ENCODE measurements at places on chromosomes 5 and 9.
A peak's percentile ranks its signal among the peaks of the same experiment; 100 is the strongest.

- no peak overlapping the region for H3K27ac ChIP-seq
- no peaks in the 10 kb centered on the region for H3K4me1 ChIP-seq
- DNase-seq: no peak
These were observed 6.4 kb downstream of the KCNMB1 start for GRCh38 chr5:170382790-170383189.

DNA sequence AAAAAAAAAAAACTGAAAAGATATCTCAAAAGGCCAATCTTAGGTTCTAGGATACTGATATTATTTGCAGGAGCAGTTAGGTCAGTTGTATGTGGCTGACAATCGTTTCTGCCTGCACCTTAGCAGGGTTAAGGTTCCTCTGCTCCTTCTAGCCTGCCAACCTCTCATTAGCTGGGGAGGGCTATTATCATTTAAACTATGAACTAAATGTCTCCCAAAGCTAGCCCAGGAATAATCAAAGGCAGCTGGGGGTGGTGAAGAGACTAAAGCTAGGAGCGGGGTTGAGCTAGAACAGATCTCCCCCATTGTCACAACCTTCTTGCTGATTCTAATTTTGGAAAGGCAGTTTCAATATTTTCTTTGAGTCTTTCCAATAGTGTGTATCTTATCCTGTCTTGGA lies 99.9 kb downstream of the ICE1 start:
- DNase-seq: no peak
- no peak overlapping the region for H3K4me3 ChIP-seq
- H3K4me1 ChIP-seq: no peaks in the 10 kb centered on the region
- H3K27me3 ChIP-seq: no peaks in the 10 kb centered on the region

DNA sequence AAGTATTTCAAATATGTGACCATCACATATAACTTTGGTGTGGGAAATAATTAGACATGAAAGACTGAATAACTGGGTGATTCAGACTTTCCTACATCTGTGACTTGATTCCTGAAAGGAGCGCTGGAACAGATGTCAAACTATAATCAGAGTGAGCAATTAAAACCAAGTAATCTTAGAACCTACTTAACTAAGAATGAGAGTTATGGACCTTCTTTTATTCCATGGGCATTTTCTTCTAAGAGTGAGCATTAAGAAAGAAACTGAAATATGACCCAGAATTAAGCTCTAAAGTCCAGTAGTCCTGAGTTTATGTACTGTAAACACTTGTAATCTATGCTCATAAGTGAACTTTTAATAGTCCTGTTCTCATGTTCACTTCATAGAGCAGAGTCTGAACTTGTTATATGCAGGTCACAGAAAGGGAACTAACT lies 68.4 kb downstream of the PAM start:
- H3K27me3 ChIP-seq: no peaks in the 10 kb centered on the region
- H3K4me3 ChIP-seq: no peak overlapping the region
- H3K27ac ChIP-seq: no peak overlapping the region
- DNase-seq: no peak
- peaks cover 8% of the 10 kb centered on the region for H3K4me1 ChIP-seq

DNA sequence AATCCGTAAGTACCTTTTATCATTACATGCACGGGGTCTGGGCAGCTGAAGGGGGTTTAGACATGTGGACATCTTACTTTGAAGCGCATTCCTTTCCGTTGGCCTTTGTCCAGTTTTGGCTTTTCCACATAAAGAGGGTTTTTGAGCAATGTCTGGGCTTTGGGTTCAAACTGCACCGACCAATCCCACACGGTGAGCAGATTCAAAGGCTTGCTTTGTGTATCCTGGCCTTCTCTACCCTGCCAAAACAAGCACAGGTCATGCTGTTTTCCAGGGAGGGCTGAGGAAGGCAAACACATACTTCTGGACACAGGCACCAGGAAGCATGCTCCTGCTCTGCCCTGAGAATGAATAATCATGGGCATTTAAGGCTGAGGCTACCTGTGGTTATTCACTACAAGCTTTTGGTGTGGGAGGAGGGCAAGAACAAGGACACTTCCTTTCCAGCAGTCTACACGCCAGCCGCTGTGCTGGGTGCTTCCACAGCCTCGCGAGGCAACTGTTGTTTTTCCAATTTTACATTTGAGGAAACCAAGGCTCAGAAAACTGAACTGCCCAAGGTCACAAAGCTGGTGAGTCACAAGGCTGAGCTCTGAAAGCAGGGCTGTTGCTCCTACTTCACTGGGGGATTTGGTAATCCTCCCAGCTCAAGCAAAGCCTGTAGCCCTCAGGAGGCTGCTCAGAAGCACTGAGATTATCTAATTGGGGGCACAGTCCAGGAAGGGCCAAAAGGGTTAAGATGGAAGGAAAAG lies 59.8 kb upstream of the GOLPH3 start:
- H3K27ac ChIP-seq: peak overlapping the region; percentile 62
- no peaks in the 10 kb centered on the region for H3K36me3 ChIP-seq
- no peaks in the 10 kb centered on the region for H3K27me3 ChIP-seq
- no peak for DNase-seq
- H3K4me3 ChIP-seq: no peak overlapping the region

GRCh38 chr9:135083831-135084230 lies 3.6 kb upstream of the OLFM1 start:
- peaks cover 28% of the 10 kb centered on the region for H3K4me1 ChIP-seq
- H3K27ac ChIP-seq: no peak overlapping the region
- no peak overlapping the region for H3K4me3 ChIP-seq
- H3K36me3 ChIP-seq: no peaks in the 10 kb centered on the region
- DNase-seq: no peak

GRCh38 chr5:390623-391491 lies 52.1 kb upstream of the EXOC3 start:
- no peaks in the 10 kb centered on the region for H3K36me3 ChIP-seq
- H3K4me1 ChIP-seq: peaks cover 32% of the 10 kb centered on the region
- no peaks in the 10 kb centered on the region for H3K27me3 ChIP-seq
- peak; percentile 87 for DNase-seq
- no peak overlapping the region for H3K27ac ChIP-seq

GRCh38 chr5:155485386-155485785 lies 471.8 kb downstream of the KIF4B start:
- DNase-seq: no peak
- H3K27me3 ChIP-seq: no peaks in the 10 kb centered on the region
- H3K36me3 ChIP-seq: no peaks in the 10 kb centered on the region
- no peak overlapping the region for H3K27ac ChIP-seq
- H3K4me3 ChIP-seq: no peak overlapping the region
- no peaks in the 10 kb centered on the region for H3K4me1 ChIP-seq

GRCh38 chr5:59592101-59592500 lies 301.4 kb downstream of the PDE4D start:
- no peak overlapping the region for H3K4me3 ChIP-seq
- no peaks in the 10 kb centered on the region for H3K27me3 ChIP-seq
- no peak overlapping the region for H3K27ac ChIP-seq

DNA sequence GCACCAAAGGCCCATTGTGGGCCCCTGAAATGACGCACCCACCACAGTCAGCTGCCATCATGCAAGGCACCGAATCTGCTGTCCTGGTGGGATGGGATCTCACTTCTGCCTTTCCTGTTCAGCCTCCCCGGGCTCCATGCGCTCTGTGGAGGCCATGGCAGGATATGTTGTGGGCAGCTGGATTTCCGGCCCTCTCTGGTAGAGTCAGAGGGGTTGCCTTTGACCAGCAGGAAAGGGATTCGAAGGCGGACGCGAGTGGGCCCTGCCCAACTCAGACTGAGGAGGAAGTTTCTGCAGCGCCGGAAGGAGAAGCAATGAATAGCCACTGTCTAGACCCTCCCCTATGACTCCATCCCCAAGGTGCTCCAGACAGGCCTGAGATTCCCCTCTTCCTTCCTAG lies 35.5 kb downstream of the GADD45G start:
- H3K27me3 ChIP-seq: no peaks in the 10 kb centered on the region
- H3K4me1 ChIP-seq: peaks cover 52% of the 10 kb centered on the region
- peak overlapping the region; percentile 85 for H3K27ac ChIP-seq

GRCh38 chr9:85994191-85994590 lies 53.2 kb downstream of the NAA35 start:
- no peak overlapping the region for H3K27ac ChIP-seq
- H3K4me1 ChIP-seq: no peaks in the 10 kb centered on the region
- peaks cover 17% of the 10 kb centered on the region for H3K36me3 ChIP-seq
- no peaks in the 10 kb centered on the region for H3K27me3 ChIP-seq
- H3K4me3 ChIP-seq: no peak overlapping the region
- no peak for DNase-seq

GRCh38 chr5:97085459-97086181 lies 56.8 kb downstream of the LIX1 start:
- H3K27me3 ChIP-seq: no peaks in the 10 kb centered on the region
- H3K27ac ChIP-seq: no peak overlapping the region
- DNase-seq: no peak
- no peak overlapping the region for H3K4me3 ChIP-seq
- no peaks in the 10 kb centered on the region for H3K4me1 ChIP-seq
- H3K36me3 ChIP-seq: no peaks in the 10 kb centered on the region

- DNase-seq: no peak
- no peak overlapping the region for H3K27ac ChIP-seq
- H3K4me3 ChIP-seq: no peak overlapping the region
- peaks cover 8% of the 10 kb centered on the region for H3K4me1 ChIP-seq
These were observed 205.5 kb upstream of the CDKN2B start for GRCh38 chr9:22214497-22215031.

GRCh38 chr5:57559110-57559635 lies 76.6 kb upstream of the ACTBL2 start:
- no peak overlapping the region for H3K27ac ChIP-seq
- H3K4me1 ChIP-seq: no peaks in the 10 kb centered on the region

DNA sequence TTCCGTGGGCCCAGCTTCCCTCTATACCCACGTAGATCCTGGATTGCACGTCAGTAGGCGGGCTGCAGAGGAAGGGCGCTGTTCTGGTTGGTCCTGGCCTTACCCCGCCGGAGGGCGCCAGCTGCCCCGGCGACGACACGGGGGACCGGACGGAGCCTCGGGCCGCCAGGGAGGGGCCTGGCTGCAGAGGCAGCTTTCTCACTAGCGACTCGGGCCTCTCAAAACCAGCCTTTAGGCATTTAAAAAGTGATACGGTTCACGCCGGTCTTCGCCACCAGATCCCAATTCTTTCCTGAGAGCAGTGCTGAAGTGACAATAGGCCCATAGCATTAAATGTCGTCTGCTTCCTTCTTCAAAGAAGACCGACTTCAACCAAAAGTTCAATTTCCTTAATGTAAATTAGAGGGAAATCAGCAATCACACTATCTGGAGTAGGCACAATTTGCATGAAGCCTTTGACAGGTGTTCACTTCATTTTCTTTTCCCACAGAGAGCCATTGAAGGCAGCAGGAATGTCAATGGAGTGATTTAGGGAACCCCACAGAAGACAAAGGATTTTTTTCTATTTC lies 17.6 kb upstream of the UBE2D2 start:
- H3K4me3 ChIP-seq: peak overlapping the region; percentile 10
- no peaks in the 10 kb centered on the region for H3K4me1 ChIP-seq
- no peaks in the 10 kb centered on the region for H3K36me3 ChIP-seq

DNA sequence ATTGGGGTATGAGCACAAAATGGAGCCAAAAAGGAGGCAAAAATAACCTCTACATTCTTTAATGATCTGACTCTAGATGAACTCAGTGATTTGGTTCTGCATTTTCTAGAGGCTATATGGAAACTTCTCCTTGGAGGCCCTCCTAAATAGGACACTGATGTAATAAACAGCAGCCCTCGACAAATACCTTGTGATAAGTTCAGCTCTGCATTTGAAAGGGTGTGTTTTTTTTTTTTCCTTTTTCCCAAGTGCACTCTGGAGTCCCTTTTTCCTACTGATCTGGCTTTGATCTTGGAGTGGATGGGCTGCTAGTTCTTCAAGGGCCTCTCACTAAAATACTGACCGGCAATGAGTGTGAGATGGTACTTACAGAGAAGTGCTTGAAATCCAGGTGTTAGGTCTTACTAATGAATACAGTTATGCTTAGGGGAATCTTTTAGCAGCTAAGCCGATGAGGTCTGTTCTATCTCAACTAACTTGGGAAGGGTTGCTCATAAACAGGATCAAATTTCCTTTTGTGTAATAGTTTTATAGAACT lies 161.7 kb downstream of the MAST4 start:
- H3K27me3 ChIP-seq: no peaks in the 10 kb centered on the region
- H3K27ac ChIP-seq: no peak overlapping the region
- no peak overlapping the region for H3K4me3 ChIP-seq
- H3K36me3 ChIP-seq: no peaks in the 10 kb centered on the region

GRCh38 chr9:123329329-123329955 lies 26.6 kb upstream of the CRB2 start:
- H3K4me3 ChIP-seq: no peak overlapping the region
- no peak overlapping the region for H3K27ac ChIP-seq
- no peaks in the 10 kb centered on the region for H3K27me3 ChIP-seq
- no peaks in the 10 kb centered on the region for H3K36me3 ChIP-seq
- DNase-seq: no peak
- H3K4me1 ChIP-seq: peaks cover 13% of the 10 kb centered on the region

GRCh38 chr9:106322706-106323245 lies 540.2 kb upstream of the ZNF462 start:
- no peak overlapping the region for H3K27ac ChIP-seq
- H3K4me3 ChIP-seq: no peak overlapping the region
- no peaks in the 10 kb centered on the region for H3K4me1 ChIP-seq
- DNase-seq: no peak

- H3K27ac ChIP-seq: no peak overlapping the region
- no peaks in the 10 kb centered on the region for H3K4me1 ChIP-seq
- no peak overlapping the region for H3K4me3 ChIP-seq
- DNase-seq: no peak
- no peaks in the 10 kb centered on the region for H3K27me3 ChIP-seq
- H3K36me3 ChIP-seq: no peaks in the 10 kb centered on the region
These were observed 594.5 kb downstream of the BNC2 start for GRCh38 chr9:16275795-16276624.

- no peak overlapping the region for H3K27ac ChIP-seq
- H3K4me3 ChIP-seq: no peak overlapping the region
- H3K27me3 ChIP-seq: no peaks in the 10 kb centered on the region
- peaks cover 5% of the 10 kb centered on the region for H3K4me1 ChIP-seq
- H3K36me3 ChIP-seq: no peaks in the 10 kb centered on the region
These were observed 45.7 kb downstream of the CDK5RAP2 start for GRCh38 chr9:120534266-120534665.

- no peak overlapping the region for H3K4me3 ChIP-seq
- DNase-seq: no peak
- no peaks in the 10 kb centered on the region for H3K27me3 ChIP-seq
- no peaks in the 10 kb centered on the region for H3K4me1 ChIP-seq
- no peaks in the 10 kb centered on the region for H3K36me3 ChIP-seq
These were observed 332.4 kb upstream of the DAB2 start for GRCh38 chr5:39757131-39757530.

DNA sequence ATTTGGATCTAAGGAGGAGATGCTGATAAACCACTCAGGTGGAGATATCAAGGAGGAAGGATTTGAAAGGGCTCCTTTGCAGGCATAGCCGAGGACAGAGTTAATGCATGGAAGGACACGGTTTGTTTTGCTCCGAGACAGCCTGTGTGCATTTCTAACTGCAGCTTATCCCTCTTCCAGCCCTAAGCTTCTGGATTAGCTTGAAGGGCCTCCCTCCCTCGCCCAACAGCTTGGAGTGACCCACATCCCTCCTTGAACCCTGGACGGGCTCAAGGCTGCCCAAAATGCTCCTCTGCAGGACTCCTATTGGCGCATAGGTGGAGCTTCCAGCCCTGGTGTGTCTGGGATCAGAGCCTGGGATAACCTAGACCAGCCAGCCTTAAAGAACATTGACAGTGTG lies 66.7 kb downstream of the PPARGC1B start:
- no peaks in the 10 kb centered on the region for H3K27me3 ChIP-seq
- H3K27ac ChIP-seq: no peak overlapping the region
- H3K4me3 ChIP-seq: no peak overlapping the region
- peaks cover 56% of the 10 kb centered on the region for H3K4me1 ChIP-seq

Measured in vagina (tissue), 2 donors.